ENCODE measurements at places on chromosomes 6 and 20. TPM values are rescaled to one million over a fixed set of nuclear protein-coding genes. Genes with fewer than 3 reads are reported as not detected.

The PTK6 gene
- 0.05 TPM for total RNA-seq

DNA sequence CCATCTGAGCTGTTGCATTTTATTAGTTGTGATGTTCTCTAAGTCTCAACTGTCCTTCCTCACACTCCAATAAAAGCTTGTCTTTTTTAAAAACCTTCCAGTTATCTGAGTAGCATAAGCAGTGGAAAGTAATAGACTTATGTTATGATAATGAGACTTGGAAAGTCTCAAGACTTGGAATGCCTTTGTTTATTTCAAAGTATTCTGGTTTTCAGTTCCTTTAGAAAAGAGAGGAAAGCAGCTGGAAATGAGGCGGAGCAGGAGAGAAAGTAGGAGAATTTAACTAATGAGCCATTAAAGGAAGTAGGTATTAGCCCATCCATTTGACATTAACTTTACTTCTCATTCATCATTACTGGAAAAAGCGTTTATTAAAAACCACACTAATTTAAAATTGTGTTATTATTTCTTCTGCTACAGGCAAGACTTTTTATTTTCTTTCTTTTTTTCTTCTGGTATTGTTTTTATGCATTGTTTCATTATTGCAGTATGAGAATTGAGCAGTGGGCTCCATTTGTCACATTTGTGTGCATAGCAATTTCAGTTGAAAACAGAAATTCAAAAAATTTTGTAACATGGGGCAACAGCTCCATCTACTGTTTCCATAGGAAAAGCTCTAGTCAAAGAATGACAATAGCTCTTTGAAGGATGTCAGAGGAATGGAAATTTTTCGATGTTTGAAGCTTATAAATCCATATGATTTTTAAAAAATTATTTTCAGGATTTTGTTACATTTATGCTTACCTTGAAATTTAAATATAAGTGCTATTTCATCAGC lies 194.8 kb downstream of the COL9A1 start:
- H3K4me3 ChIP-seq: no peak overlapping the region
- no peak overlapping the region for H3K27ac ChIP-seq
- DNase-seq: no peak
- H3K36me3 ChIP-seq: no peaks in the 10 kb centered on the region
- H3K4me1 ChIP-seq: no peaks in the 10 kb centered on the region
- H3K27me3 ChIP-seq: peaks cover 5% of the 10 kb centered on the region

GRCh38 chr6:163651915-163652668 lies 237.6 kb downstream of the QKI start:
- no peak overlapping the region for H3K4me3 ChIP-seq
- H3K36me3 ChIP-seq: no peaks in the 10 kb centered on the region
- DNase-seq: no peak
- no peak overlapping the region for H3K27ac ChIP-seq
- H3K27me3 ChIP-seq: no peaks in the 10 kb centered on the region

- no peaks in the 10 kb centered on the region for H3K36me3 ChIP-seq
- H3K27me3 ChIP-seq: no peaks in the 10 kb centered on the region
- no peak overlapping the region for H3K4me3 ChIP-seq
- DNase-seq: no peak
- H3K27ac ChIP-seq: peak overlapping the region; percentile 93
- peaks cover 30% of the 10 kb centered on the region for H3K4me1 ChIP-seq
Observed at GRCh38 chr6:156718647-156719394, 58.4 kb upstream of the ARID1B start.

GRCh38 chr6:105346052-105346451 lies 56.8 kb downstream of the PREP start:
- H3K36me3 ChIP-seq: peaks cover 6% of the 10 kb centered on the region
- no peaks in the 10 kb centered on the region for H3K27me3 ChIP-seq
- H3K4me1 ChIP-seq: no peaks in the 10 kb centered on the region
- no peak for DNase-seq

DNA sequence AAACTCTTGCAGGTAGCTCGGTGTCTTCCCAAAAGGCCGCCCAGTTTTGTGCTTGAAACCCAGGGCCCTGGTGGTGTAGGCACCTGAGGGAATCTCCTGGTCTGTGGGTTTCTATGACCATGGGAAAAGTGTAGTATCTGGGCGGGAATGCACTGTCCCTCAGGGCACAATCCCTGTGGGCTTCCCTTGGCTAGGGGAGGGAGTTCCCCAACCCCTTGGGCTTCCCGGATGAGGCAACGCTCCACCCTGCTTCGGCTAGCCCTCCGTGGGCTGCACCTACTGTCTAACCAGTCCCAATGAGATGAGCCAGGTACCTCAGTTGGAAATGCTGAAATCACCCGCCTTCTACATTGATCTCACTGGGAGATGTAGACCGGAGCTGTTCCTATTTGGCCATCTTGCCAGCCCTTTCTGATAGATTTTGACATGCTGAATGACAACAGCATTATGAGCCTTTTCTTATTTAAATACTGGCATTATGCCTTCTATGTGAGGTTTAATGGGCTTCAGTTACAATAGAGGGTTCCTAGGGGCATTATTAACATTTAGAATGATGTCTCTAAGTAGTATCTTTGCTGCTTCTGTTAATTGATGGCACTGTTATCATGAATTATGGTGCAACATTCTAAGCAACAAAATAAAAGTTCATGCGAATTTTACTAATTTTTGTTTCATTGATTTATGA lies 133.7 kb upstream of the FLRT3 start:
- H3K27ac ChIP-seq: no peak overlapping the region
- H3K4me1 ChIP-seq: peaks cover 10% of the 10 kb centered on the region
- DNase-seq: no peak

- H3K4me1 ChIP-seq: no peaks in the 10 kb centered on the region
- H3K27me3 ChIP-seq: no peaks in the 10 kb centered on the region
- H3K27ac ChIP-seq: no peak overlapping the region
- H3K4me3 ChIP-seq: no peak overlapping the region
- DNase-seq: no peak
Observed at GRCh38 chr20:2762578-2763131, 37.8 kb downstream of the CPXM1 start.

The SMLR1 gene
- total RNA-seq: 65.2 TPM

DNA sequence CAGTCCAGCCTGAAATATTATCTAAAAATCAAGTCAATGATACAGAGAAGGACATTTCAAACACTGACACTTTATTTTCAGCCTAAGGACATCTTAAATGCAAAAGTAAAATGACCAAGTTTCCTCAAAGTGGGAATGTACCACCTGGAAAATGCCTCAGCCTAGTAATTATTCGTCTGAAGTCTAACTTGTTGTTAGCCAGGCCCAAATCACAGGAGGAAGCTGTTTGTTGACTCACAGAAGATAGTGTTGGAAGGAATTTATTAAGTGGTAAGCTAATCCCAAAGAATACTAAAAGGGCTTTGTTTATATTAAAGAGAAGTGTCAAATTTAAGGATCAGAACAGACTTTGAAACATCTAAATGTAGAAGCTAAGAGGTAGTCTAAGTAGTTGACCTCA lies 2.5 kb downstream of the PDE7B start:
- no peaks in the 10 kb centered on the region for H3K4me1 ChIP-seq
- H3K4me3 ChIP-seq: no peak overlapping the region
- H3K27me3 ChIP-seq: no peaks in the 10 kb centered on the region
- no peak for DNase-seq

The BPIFB2 gene
- total RNA-seq: 3.7 TPM

GRCh38 chr6:143127941-143128680 lies 67.4 kb downstream of the AIG1 start:
- no peak overlapping the region for H3K4me3 ChIP-seq
- no peaks in the 10 kb centered on the region for H3K36me3 ChIP-seq
- H3K27me3 ChIP-seq: no peaks in the 10 kb centered on the region
- H3K27ac ChIP-seq: no peak overlapping the region
- peaks cover 2% of the 10 kb centered on the region for H3K4me1 ChIP-seq

GRCh38 chr6:161100072-161100471 lies 108.5 kb downstream of the MAP3K4 start:
- H3K4me1 ChIP-seq: no peaks in the 10 kb centered on the region
- no peak overlapping the region for H3K4me3 ChIP-seq
- no peak overlapping the region for H3K27ac ChIP-seq
- H3K36me3 ChIP-seq: peaks cover 31% of the 10 kb centered on the region

The C2 gene
- total RNA-seq: 212 TPM

- H3K4me1 ChIP-seq: no peaks in the 10 kb centered on the region
- H3K27ac ChIP-seq: no peak overlapping the region
- no peaks in the 10 kb centered on the region for H3K27me3 ChIP-seq
- DNase-seq: no peak
- H3K36me3 ChIP-seq: peaks cover 12% of the 10 kb centered on the region
- no peak overlapping the region for H3K4me3 ChIP-seq
Observed at GRCh38 chr20:63917811-63918210, 22.9 kb downstream of the DNAJC5 start.

The DEFB110 gene
- not detected for total RNA-seq

The HUS1B gene
- 0.51 TPM for total RNA-seq

DNA sequence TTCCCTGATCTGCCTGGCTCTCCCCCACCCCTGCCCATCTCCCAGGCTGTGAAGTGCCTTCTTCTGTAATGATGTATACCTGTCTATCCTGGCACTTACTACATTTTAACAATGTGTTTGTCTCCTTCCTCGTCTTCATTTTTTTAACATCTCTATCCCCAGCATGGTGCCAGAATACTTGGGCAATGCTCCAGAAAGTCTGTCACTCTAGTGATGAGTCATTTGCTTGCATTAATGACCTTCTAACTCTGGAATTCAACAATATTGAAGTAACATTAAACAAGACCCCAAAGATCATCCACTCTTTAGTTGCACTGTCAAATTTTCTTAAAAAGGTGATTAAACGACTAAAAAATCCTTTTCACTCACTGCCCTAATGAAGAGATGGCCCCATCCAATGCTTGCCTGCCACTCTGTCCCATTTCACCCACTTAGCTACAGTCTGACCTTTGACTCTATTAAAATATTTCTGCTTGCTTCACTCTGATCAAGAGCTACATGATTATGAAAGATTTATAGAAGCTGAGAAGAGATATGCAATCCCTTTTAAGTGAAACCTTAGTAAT lies 7.7 kb upstream of the KLHL31 start:
- no peaks in the 10 kb centered on the region for H3K27me3 ChIP-seq
- no peaks in the 10 kb centered on the region for H3K4me1 ChIP-seq
- DNase-seq: no peak
- no peak overlapping the region for H3K27ac ChIP-seq
- H3K4me3 ChIP-seq: no peak overlapping the region
- no peaks in the 10 kb centered on the region for H3K36me3 ChIP-seq

The MCCD1 gene
- total RNA-seq: not detected

DNA sequence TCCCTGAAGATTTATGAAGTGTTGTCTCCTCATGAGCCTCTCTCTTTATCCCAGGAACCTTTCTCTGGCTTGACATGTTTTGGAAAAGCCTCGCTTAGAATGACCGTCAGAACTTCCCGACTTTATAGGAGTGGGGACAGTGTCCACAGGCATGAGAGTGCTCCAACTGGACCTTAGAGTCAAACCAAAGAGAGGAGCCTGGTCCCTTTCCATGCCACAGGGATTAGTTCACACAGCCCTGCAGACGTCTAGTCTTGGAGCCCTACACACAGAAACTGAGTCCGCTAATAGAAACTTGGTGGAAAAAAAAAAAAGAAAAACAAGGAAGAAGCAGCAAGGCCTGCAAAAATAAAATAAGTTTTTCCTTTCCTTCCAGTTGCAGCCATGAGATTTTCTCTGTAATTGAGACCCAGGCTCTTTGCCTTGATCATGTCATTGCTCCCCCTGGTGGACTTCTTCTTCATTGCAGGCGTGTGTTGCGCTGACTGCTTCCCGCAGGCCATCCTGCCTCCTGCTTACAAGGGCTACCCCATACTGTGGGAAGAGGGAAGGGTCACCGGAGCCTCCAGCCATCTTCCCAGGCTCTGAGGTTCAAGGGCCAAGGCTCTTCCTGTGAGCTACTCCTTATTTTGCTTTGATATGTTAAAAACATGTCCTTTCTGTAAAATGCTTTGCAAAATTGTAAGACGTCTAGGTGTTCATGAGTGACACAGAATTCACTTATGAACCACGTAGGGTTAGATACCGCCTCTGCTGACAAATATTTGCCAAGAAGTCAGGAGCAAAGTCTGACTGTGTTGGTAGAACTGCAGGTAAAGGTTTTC lies 201.0 kb downstream of the UST start:
- no peak overlapping the region for H3K27ac ChIP-seq
- H3K4me1 ChIP-seq: peaks cover 2% of the 10 kb centered on the region
- DNase-seq: peak; percentile 84
- H3K4me3 ChIP-seq: no peak overlapping the region
- H3K36me3 ChIP-seq: no peaks in the 10 kb centered on the region

DNA sequence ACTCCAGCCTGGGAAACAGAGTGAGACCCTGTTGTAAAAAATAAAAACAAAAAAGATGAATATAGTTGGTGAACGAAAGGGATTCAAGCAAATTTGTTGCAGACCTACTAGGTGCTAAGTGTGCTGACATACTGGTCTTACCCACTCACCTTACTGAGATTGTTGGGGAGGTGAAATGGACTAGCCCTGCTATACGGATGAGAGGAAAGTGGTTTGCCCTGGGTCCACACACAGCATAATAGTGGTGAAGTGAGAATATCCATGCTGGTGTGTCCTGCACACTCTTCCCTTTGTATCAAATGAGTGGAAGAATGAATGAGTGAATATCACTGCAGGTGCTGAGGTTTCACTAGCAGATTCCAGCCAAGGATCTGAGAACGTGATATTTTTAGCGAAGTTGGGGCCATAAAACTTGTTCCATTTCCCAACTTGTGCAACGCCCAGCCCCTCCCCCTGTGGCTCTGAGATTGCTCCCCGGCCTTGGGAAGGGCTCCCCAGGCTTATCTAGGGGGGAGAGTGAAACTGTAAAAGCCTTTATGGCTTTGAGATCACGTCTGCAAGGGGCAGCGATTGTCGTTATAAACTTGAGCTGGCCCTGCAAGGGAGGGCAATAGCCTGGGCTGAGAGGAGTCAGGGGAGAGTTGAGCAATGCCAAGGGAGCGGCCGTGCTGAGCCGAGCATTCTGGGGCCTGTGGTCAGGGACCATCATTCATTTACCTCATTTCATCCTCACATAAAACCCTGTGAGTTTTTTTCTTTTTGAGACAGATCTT lies 33.2 kb upstream of the TTPAL start:
- no peak for DNase-seq
- H3K36me3 ChIP-seq: no peaks in the 10 kb centered on the region
- no peaks in the 10 kb centered on the region for H3K4me1 ChIP-seq

DNA sequence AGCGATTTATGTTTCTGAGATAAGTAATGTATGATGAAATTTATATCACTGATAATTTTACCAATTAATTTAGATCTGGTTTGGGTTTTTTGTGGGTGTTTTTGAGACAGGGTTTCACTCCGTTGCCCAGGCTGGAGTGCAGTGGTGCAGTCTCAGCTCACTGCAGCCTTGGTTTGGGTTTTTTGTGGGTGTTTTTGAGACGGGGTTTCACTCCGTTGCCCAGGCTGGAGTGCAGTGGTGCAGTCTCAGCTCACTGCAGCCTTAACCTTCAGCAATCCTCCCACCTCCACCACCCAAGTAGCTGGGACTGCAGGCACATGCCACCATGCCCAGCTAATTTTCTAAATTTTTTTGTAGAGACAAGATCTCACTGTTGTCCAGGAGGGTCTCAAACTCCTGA lies 13.0 kb downstream of the MRS2 start:
- H3K4me3 ChIP-seq: no peak overlapping the region
- no peak overlapping the region for H3K27ac ChIP-seq
- no peaks in the 10 kb centered on the region for H3K27me3 ChIP-seq
- no peak for DNase-seq
- peaks cover 4% of the 10 kb centered on the region for H3K4me1 ChIP-seq
- peaks cover 31% of the 10 kb centered on the region for H3K36me3 ChIP-seq

GRCh38 chr6:46914279-46914810 lies 7.4 kb downstream of the ADGRF5 start:
- no peak for DNase-seq
- no peaks in the 10 kb centered on the region for H3K36me3 ChIP-seq
- no peaks in the 10 kb centered on the region for H3K27me3 ChIP-seq
- H3K27ac ChIP-seq: no peak overlapping the region
- H3K4me1 ChIP-seq: no peaks in the 10 kb centered on the region
- no peak overlapping the region for H3K4me3 ChIP-seq
